Natural killer cell (primary cell): ENCODE measurements at places on chromosomes 3 and 15.
A peak's percentile ranks its signal among the peaks of the same experiment; 100 is the strongest.

GRCh38 chr3:25460751-25461150, 32.7 kb downstream of the RARB start:
- DNase-seq = peak; percentile 41

- DNase-seq = no peak
These were observed 234.2 kb upstream of the MCTP2 start for GRCh38 chr15:93997071-93997658.

DNA sequence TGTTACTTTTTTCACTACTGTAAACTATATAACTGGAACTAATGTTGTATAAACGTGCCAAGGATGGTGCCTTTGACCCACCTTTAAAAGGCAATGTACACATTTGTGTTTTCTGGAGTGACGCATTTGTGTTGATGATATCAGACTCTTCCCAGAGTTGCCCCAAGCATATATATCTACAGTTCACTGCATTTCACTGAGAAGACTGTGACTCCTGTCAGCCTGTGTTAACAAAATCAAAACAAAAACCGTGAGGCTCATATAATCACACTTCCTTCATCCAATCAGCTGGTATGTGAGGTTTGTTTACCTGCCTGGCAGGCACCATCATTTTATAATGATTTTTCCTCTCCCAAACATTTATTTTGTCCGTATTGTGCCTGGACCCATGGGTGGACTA, 117.6 kb upstream of the ROBO1 start:
- DNase-seq = no peak

- DNase-seq = peak; percentile 54
These were observed 466.0 kb upstream of the NR2F2 start for GRCh38 chr15:95864467-95864886.

DNA sequence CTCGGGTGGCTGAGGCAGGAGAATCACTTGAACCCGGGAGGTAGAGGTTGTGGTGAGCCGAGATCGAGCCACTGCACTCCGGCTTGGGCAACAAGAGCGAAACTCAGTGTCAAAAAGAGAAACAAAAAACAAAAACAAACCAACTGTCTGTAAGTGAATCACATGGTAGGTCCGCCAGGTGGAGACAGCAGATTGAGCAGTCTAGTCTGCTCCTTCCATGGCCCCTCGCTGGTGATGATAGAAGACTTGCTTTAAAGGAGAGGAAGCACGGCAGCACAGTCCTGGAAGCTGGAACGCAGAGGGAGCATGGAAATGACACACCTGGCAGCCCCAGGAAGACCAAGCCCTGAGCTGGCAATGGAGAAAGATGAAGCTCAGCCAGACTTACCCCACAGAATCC, 31.4 kb upstream of the MGLL start:
- DNase-seq = no peak
